ENCODE measurements at places on chromosomes 4 and X.

- no peak for DNase-seq
These were observed 249.9 kb downstream of the HNRNPD start for GRCh38 chr4:82123934-82124333.

- DNase-seq, result no peak
These were observed 415.8 kb downstream of the STIM2 start for GRCh38 chr4:27276307-27277073.

DNA sequence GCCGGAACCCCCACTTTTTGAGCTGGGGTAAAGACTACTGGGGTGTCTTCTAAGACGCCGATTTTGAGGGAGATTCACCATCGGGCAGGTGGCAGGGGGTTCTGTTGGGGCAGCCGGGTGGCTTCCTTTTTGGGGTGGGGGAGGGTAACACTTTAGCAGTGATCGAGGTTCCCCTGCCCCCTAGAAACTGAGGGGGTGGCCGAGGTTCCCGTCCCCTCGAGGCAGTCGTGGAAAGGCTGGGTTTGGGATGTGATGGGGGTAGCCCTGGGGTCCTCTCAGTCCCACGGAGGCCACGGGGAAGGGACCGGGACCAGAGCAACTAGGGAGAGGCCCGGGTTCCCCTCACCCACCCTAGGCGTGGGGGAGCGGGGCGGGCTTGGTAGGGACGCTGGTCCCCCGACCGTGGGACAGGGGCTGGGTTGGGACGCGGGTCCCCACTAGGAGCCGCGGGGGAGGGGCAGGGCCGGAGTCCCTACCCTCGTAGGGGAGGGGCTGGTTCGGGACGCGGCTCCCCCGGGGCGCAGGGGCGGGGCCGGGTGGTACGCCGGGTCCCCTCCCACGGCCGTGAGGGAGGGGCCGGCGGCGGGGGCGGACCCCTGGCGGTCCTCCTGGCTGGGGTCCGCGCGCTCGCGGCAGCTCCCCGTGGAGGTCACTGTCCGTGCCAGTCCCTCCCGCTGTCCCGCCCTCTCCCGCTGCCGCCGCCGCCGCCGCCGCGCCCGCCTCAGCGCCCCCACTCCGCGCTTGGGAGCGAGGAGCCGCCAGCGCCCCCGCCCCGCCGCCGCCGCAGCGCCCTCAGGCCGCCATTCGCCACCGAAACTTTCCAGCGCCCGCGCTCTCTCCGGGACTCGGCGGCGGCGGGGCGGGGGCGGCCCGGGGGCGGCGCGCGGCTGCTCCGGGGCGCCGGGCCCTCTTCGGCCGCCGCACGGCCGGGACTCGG is at the start of gene TBL1X:
TBL1X (plus strand) TSS at position 624 of the 937 bp plus-strand sequence. CDS start 188,529 bp downstream, outside the sequence.
- no peak for DNase-seq

DNA sequence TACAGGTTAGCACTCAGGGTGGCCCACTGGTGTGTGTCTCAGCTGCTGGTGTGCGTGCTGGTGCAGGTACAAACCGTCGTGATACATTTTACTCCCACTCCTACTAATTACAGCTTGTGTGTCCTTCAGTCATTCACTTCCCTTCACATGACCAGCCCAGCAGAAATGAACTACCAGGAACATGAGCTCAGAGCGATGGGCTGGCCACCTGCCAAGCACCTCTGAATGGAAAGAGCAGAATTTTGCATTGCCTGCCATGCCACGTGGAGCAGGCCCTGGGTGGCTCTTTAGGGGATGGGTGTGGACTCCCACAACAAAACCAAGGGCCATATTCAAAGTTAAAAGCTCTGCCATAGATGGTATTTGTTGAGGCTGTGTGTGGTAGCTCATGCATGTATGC is 58.9 kb upstream of the PGM2 start:
- no peak for DNase-seq

DNA sequence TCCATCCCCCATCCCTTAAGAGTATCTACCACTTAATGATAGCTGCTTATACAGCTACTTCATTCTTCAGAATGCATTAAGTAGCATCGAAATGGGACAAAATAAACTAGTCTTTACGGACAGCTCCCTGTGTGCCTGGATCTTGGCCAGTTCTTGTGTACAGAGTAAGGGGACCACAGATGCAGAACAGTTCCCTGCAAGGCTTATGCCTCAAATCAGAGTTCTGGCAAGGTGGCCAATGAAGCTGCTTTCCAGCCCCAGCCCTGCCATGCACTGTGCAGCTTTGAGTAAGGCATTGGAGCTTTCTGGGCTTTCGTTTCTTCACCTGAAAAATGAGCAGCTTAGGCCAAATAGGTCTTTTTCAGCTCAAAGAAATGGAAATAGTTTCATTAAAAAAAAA is 14.2 kb downstream of the CLNK start:
- no peak for DNase-seq

DNA sequence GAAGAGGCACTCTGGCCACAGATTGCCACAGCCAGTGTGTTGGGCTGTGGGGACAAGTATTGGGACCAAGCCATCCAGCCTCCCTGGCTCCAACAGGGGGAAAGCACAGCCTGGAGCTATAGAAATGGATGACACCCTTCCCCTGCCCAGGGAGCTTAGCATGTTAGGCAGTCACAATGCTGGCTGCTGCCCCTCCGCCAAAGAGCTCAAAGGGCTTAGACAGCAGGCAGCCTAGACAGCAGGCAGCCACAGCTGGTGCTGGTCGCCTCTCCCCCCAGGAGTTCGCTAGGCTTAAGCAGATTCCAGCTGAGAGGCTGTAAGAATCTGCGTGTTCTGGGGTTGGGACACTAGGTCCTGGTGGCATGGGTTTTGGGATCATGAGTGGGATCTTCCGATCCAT is 94.5 kb upstream of the MXRA5 start:
- DNase-seq, result no peak

DNA sequence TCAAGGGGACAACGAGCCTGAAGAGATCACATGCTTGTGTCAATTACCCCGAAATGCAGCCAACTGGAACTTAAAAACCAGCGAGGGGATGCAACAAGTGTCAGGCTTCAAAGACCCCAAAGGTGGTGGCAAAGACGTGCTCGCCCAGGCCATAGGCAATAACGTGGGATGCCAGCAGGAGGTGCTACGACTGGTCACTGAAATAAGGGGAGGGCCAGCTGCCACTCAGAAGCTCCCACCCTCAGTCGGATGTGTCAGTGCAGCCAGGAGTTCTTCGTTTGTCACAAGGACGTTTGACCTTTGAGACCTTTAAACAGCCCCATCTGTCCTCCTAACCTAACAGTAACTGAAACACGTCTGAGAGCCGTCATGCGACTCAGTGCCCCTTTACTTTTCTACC is 556.8 kb upstream of the PCDH10 start:
- DNase-seq, result no peak
